NCI-H1092 treated with DMSO at 0.1 percent for 48 hours (cell line): ENCODE measurements at places on chromosomes 7 and 10.

GRCh38 chr7:63925262-63925625 is 73.4 kb upstream of the ZNF722 start:
- no peak for DNase-seq

GRCh38 chr10:116590590-116591444 is at the start of gene PNLIPRP1:
TSS of gene PNLIPRP1 (plus strand) at chr10:116590959. CDS start at chr10:116591130, 171 bp downstream.
- no peak for DNase-seq

- peak; percentile 2 for DNase-seq
Observed at GRCh38 chr10:98425511-98426352, 10.8 kb upstream of the PYROXD2 start.

- DNase-seq = no peak
Observed at GRCh38 chr7:102300643-102301221, 14.1 kb downstream of the SH2B2 start.

DNA sequence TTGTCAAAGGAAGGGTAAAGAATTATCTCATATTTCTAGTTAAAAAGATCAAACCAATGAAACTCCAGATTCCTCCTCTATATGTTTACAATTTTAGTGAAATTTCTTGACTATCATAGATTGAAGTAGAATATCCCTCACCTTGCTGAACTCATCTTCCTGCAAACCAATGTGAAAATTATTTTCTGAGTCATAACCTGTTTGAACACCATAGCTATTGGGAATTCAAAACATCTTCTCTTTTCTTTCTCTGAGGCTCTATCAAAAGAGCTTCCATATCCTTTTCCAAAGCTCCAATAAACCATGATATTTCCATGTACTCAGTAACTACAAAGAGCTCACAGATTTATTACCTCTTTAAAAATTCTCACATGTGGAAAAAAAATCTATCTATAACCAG is 134.3 kb downstream of the DOCK4 start:
- no peak for DNase-seq

GRCh38 chr7:84913731-84914130 is 273.1 kb downstream of the SEMA3D start:
- DNase-seq = no peak

- no peak for DNase-seq
Observed at GRCh38 chr7:105731042-105731441, 145.4 kb downstream of the ATXN7L1 start.

DNA sequence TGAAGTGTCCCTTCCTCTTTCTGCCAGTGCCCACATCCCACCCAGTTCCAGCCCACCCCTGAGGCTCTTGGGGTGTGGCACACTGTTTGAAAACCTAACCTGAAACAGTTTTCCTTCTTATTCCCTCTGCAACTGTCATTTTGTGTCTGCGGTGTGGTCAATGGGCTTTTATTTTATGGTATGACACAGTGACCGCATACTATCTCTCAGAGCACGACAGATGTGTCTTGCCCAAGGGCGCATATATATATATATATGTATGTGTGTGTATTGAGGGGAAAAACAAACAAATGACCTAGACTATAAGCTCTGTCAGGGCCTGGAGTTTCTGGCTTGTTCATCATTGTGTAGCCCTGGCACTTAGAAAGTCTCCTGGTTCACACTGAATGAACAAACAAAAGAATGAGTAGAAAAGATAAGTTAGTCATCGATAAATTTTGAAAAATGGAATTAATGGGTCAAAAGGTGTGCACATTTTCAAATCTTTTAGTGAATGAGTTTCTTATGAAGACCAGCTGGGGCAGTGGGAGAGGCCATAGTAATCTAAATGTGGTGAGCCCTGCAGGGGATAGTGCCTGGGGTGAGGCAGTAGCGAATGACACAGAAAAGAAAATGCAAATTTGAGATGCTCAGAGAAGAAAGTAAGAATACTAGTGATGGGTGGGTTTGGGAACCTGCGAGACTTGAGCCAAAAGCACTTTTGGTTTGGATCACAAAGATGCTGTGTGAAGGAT is 198.4 kb downstream of the SNX10 start:
- no peak for DNase-seq

GRCh38 chr10:20670579-20670978 is 226.5 kb downstream of the NEBL start:
- DNase-seq = no peak

DNA sequence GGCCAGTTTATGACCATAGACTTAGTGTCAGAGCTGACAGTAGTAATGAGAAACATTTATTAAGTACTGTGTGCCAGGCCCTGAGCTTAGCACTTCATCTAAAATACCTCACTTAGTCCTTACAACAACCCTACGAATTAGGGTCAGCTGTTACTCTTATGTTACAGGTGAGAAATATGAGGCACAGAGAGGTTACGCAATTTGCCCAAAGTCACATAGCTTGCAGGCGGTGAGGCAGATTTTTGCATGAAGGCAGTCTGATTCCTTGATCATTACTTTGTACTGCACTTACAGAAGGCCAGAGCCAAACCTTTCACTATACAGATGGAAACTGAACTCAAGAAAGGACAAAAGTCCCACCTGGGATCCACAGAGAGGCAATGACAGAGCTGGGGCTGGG is 10.2 kb downstream of the CDH23 start:
- no peak for DNase-seq
